GM04503 (cell line): ENCODE measurements at places on chromosomes 4 and X.

DNA sequence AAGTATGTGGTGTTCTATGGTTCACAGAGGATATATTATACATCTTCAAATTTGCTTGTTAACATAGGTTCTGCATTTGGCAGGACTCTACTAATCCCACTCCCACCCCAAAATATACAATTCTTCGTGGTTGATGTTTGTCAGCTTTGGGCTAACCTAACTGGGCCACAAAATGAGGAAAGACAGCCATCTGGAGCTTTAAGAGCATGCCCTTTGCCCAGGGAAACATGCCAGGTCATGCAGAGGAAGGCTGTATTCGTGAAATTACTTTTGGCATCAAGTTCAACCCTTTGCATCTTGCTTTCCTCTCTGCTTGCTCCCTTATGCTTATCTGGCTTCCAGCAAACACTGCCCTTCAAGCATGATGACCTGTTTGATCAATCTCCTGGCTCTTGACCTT lies 46.8 kb upstream of the F9 start:
- no peak for DNase-seq

- DNase-seq = no peak
Observed at GRCh38 chr4:143311924-143312323, 24.8 kb upstream of the GAB1 start.

DNA sequence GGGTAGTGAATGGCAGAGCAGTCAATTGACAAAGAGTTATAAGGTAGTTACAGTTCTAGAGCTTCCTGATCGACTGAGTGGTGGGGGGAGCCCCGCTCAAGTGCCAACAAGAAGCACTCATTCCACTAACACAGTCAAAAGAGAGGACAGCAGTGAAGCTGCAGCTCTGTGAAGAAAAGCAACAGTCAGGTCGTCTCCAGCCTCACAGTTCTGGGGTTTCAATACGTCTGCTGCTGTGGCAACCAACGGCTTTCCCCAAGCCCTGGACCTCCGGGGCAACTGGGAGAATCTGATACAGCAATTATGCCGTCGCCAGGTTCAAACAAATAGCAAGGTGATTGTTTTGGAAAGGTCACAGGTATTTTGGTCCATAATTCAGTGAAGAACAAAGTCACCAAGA lies 30.8 kb downstream of the GPM6B start:
- no peak for DNase-seq

DNA sequence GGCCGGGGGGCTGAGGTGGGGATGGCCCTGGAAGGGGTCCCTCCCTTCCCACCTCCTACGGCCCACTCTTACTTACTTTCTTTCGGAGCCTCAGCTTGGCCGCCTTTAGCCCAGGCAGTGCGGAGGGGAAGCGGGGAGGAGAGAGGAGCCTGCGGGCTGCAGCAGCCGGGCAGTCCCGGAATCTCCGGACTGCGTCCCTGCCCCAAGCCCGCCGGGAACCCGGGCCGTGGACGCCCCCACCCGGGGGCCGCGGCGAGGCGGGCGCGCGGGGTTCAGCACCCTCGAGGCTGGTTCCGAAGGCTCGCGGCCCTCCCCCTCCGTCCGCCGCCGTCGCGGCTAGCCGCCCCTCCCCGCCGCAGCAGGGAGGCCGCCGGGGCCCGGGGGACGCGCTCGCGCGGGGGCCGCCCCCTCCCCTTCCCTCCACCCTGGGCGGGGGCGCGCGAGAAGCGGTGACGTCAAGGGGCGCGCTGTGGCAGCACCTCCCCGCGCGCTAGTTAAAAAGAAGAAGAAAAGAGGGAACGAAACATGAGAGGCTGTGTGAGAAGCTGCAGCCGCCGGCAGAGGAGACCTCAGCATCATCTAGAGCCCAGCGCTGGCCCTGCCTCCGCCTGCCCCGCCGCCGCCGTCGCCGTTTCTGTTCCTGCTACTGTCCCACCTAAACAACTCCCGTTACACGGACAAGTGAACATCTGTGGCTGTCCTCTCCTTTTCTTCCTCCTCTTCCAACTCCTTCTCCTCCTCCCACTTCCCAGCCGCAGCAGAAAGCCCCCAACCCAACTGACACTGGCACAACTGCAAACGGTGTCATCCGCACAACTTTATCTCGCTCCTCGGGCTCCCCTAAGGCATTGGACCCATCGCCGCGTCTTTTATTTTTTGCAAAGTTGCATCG lies at the start of gene HHIP:
Gene HHIP (plus strand): TSS at position 526 of the 892 bp plus-strand sequence. CDS start 520 bp downstream, outside the sequence.
- no peak for DNase-seq

GRCh38 chr4:112954286-112954685 lies 95.2 kb upstream of the ANK2 start:
- no peak for DNase-seq

DNA sequence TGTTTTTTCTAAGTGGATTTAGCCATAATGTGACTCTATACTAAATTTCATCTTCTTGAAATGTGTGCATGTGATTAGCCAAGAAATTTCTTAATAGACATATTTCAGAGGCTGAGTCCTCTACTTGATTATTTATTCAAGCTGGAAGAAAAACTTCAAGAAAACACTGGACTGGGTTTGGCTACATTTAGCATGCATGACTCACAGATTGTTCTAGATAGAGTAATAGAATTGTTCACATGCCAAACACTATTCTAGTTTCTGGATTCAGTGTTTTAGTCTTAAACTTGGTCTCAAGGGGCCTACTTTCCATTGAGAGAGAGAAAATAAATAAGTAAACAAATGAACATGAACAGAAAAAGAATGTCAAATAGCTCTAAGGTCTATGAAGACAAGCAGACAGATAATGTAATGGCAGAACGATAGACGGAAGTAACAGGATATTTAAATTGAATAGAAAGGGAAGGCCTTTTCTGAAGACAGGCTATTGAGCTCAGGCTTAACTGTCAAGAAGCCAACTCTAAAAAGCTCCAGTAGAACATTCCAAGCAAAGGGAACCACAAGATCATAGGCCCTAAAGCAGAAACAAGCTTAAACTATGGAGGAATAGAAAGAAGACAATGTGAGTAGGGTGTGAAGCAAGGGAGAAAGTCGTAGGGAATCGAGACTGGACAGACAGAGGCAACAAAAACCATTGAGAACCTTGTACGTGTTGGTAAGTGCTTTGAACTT lies 104.6 kb downstream of the TMEM144 start:
- DNase-seq = peak; percentile 97

DNA sequence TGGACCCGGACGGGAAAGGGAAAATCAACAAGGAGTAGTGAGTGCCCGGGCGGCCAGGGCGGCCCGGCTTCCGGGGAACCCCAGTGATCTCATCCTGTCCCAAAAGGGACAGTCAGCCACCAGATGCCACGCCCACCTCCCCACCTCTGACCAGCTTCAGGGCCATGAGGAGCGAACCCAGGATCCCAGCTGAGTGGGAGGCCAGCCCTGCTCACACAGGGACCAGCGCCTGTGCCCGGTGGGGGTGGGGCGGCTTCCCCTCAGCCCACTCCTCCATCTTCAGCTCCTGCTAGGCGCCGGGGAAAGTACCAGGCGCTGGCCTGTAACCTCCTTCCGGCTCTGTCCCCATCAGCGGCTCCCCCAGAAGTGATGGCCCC lies 6.2 kb downstream of the MYL5 start:
- DNase-seq = no peak

- DNase-seq = no peak
Observed at GRCh38 chr4:57214654-57215411, 104.6 kb upstream of the IGFBP7 start.

DNA sequence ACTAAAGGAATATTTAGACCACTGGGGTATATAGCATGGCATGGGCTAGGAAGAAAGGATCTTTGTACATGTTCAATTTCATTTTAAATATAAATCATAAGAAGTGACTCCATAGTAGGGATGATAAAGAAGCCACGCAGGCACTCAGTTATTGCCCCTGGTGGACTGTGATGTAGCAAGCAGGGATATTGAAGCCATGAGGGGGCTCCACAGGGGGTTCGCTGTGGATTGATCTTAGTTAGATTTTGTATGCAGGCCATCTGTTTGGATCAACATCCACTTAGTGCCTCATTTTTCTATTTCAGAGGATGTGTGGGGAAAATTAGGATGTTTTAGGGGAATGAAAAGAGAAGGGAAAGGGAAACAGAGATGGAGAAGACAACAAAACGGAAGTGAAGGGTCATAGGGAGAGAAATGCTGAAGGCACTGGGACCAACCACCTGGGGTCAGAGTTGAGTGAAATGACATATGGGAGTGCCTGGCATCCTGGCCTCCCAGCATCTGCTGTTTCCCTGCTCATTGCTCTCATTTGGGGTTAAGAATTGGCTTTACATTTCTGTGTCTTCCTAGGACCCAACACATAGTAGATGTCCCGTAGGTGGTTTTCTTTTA lies 11.2 kb upstream of the FREM3 start:
- DNase-seq = no peak

DNA sequence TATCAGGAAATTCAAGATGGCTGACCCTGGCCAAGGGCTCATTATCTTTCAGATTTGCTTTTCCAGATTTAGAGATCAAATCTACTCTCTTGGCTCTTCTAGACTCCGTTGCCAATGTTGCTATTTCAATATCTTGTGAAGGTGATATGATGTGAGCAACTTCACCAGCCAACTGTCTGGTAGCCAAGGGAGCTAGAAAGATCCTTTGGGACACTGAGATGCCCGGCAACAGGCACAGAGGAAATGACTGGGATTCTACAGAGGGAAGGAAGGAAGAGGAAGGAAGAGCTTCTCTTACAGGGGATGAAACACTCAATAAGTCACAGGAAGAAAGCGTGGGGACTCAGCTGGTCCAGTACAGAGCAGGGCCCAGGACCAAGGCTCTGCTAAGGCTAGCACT lies 121.9 kb upstream of the GPC4 start:
- DNase-seq = no peak

- DNase-seq = no peak
Observed at GRCh38 chrX:1466971-1467561, 14.4 kb upstream of the ASMTL start.

- DNase-seq = no peak
Observed at GRCh38 chr4:53818104-53818503, 226.8 kb upstream of the LNX1 start.

- no peak for DNase-seq
Observed at GRCh38 chrX:153825042-153825441, 5.3 kb downstream of the PDZD4 start.

DNA sequence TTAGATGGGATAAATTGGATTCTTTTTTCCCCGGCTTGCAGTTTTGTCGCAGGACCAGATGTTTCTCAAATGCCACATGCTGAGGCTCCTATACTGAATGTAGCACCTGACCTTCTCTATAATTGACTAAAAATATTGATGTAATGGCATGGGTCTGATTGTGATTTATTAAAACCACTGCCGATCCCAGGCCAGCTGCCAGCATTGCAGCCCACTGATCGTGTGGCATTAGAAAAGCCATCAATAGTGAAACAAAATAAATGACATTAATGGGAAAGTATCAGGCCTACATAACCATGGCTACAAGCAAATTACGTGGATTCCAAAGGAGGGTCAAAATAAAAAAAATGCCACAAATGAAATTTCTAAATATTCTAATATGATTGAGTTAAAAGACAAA lies 98.7 kb downstream of the MAB21L2 start:
- no peak for DNase-seq

- no peak for DNase-seq
Observed at GRCh38 chr4:189656641-189657040, 284.0 kb upstream of the FRG1 start.

- DNase-seq = no peak
Observed at GRCh38 chr4:54332542-54332941, 103.4 kb downstream of the PDGFRA start.

DNA sequence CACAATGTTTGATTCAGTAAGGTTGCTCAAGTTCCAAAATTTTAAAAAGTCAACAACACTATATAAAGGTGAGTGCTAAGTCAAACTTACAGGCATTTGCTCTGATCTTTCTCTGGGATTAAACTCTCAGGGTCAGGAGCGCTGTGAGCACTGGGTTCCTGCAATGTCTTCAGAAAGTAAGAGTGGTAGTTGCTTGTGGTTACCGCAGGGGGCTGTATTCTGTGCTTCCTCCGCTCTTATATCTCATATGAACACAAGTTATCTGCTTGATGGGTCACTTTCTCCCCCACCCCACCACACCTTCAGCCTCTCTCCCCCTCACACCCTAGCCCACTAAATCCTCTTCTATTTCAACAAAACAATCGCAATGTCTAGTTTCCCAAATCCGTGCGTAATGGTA lies 116.4 kb upstream of the IGSF1 start:
- no peak for DNase-seq

GRCh38 chr4:88535090-88535755 lies 11.6 kb upstream of the PYURF start:
- DNase-seq = no peak

GRCh38 chr4:8556341-8557150 lies 23.6 kb upstream of the GPR78 start:
- DNase-seq = no peak

DNA sequence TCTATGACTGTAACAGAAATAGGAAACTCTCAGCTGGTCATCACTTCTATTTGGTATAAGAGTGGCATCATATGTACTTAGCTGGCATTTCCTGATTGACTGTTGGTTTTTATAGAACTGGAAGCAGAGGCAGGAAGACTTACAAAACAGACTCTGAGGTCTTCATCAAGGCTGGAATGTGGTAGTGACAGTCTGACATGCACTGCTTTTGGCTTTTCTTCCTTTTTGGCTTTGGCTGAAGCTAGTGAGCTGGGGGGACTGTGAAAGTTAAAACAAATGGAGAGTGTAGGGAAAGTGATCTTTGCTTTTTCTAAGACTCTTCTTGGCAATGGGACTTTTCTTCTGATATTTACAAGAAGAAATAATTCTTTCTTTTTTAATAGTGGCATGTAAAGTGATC lies 121.1 kb upstream of the SLC4A4 start:
- no peak for DNase-seq

DNA sequence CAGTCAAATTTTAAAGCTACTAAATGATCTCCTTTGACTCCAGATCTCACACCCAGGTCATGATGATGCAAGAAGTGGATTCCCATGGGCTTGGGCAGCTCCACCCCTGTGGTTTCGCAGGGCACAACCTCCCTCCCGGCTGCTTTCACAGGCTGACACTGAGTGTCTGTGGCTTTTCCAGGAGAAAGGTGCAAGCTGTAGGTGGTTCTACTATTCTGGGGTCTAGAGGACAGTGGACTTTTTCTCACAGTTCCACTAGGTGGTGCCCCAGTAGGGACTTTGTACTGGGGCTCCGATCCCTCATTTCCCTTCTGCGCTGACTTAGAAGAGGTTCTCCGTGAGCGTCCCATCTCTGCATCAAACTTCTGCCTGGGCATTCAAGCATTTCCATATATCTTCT lies 845.2 kb downstream of the PCDH18 start:
- no peak for DNase-seq

DNA sequence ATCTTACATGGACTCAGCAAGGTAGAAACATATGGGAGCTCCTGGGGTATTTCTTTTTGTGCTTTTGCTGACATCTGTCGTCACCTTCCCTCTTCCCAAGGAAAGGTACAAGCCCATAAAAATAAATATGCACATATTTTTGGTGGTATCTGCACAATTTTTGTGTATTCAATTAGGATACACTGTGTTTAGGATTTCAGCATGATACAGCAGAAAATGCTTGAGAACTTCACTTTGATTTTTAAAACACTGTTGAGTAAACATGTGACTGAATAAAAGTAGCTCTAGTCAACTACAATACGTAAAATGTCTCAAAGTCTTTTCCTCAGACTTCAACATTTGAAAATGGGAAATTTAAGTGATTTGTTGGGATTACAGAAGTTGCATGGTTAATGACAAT lies 99.4 kb upstream of the SPANXC start:
- peak; percentile 3 for DNase-seq
